ENCODE measurements at places on chromosomes 3 and 15.

- no peak for DNase-seq
These were observed 158.7 kb downstream of the USP13 start for GRCh38 chr3:179811321-179812095.

GRCh38 chr15:42156243-42156922, at the start of gene PLA2G4F:
PLA2G4F (minus strand) TSS chr15:42156636; CDS start chr15:42156549, 87 bp downstream.
- DNase-seq = no peak

DNA sequence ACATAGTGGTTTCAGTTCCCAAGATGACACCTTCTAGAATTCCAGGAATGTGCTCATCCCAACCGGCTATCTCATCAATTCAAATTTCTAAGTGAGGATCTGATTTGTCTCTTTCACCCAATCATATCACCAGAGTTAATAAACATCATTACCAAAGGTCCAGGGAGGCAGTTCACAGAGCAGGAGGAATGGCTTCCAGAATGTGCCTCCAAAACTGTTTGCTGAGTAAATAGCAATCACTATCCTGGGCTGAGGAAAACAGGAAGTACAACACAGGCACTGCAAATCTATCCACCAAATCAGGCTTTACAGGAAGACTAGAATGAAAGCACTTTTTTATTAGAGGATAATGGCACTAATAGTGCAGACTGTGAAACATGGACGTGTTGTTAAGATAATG, 61.5 kb downstream of the OSBPL10 start:
- DNase-seq = no peak

- no peak for DNase-seq
These were observed 256.2 kb upstream of the IL12A start for GRCh38 chr3:159732172-159733111.

DNA sequence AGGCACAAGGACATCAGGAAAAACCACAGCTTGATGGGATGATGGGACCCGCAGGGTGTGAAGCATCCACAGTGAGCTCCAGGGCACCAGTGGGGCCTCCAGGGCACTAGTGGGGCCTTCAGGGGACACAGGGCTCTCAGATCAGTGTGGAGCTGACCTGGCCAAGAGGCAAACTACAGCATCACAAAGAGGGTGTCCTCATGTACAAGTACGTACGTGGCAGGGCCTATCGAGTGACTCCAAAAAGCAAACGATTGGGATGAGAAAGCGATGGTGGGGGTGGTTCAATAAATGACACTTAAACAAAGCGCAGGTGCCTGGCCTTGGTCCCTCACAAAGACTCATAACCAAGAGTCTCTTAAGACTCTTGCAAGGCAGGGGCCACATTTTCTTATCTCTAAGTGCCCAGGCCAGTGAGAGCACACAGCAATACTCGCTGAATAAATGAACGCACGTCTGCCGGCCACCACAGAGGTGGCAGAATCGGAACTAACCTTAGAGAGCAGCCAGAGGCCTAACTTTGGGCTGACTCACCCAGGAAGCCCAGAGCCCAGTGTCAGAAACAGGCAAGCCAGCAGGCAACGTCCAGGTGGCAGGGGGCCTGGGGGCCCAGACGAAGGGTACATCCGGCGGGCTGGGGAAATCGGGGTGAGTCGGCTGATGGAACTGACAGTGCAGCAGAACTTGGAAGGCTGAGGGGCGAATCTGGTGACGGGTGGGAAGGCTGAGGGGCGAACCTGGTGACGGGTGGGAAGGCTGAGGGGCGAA, 8.7 kb downstream of the PCSK6 start:
- DNase-seq = no peak

GRCh38 chr3:171457607-171458061, 2.6 kb downstream of the TNIK start:
- no peak for DNase-seq

DNA sequence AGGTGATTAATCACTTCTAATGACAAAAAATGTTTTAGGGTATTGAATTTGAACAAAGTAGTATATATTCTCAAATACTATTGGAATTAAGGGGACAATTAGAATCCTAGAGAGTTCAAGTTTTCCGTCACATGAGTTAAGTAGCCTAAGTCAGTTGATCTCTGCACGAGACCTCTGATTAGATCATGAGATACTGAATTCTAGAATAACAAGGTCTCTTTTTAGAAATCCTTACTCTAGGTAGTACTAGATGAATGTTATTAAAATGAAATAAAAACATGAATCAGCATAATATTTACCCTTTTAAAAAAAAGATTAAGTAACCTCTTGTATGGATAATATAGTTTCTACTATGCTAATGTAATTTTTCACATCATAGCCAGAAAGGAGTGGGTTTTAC, 43.4 kb downstream of the MYO5A start:
- no peak for DNase-seq

GRCh38 chr3:8506571-8507061, 5.0 kb downstream of the LMCD1 start:
- DNase-seq = no peak

DNA sequence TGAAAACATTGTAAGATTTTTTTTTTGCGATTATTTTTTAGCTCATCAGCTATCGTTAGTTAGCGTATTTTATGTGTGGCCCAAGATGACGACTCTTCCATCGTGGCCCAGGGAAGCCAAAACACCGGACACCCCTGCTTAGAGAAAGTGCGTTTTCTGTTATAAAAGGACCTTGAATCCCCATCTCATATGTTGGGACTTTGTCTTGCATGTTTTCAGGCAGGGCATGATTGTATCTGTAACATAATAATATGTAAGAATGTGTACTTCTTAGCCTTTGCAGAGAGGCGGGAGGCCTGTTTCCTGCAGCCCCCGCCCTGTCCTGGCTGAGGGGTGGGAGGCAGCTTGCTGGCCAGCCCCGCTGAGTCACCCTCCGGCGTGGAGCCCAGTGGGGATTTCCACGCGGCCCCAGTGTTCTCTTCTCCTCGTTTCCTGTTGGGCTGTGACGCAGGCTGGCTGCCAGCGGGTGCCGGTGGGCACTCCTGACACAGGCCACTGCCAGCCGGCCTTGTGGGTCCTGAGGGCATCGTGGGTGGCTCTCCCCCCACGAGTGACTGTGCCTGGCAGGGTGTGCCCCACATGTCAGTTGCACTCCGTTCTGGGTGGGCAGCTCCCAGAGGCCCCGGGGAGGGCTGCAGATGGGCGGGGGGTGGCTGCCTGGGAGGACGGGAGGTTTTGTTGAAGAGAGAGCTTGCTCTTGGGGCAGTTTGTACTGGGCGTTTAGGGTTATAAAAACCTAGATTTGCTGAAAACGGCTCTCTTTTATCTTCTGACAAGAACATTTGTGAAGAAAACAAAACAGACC, 55.6 kb downstream of the SMAD3 start:
- DNase-seq = peak; percentile 74

DNA sequence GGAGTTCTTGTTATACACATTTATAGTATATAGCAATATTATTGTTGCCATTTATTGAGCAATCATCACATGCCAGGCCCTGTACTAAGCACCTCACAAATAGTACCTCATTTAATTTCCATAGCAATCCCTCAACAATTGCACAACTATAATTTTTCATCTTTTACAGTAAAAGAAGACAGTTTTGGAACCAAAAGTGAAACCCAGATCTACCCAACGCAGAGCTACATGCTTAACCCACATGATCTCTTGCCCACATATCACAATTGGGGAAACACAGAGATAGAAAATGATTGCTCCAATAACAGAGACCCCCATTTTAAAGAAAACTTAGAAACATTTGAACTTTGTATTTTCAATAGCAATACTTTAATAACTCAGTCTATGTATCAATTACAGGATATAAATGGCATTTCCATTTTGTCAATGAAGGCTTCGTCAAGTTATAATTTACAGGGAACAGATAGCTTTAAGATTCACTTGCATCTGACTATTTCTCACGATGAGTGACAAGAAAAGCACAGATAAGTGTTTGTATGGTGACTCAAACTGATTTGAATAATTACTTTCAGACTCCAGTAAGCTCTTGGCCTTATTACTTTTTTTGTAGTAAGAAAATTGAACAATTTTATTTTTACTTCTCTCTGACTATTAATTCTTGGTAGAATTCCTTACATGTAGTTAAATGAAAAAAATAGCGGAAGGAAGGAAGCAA, 38.7 kb upstream of the CCDC50 start:
- DNase-seq = no peak

GRCh38 chr3:195366200-195366925, 76.5 kb downstream of the ACAP2 start:
- no peak for DNase-seq

DNA sequence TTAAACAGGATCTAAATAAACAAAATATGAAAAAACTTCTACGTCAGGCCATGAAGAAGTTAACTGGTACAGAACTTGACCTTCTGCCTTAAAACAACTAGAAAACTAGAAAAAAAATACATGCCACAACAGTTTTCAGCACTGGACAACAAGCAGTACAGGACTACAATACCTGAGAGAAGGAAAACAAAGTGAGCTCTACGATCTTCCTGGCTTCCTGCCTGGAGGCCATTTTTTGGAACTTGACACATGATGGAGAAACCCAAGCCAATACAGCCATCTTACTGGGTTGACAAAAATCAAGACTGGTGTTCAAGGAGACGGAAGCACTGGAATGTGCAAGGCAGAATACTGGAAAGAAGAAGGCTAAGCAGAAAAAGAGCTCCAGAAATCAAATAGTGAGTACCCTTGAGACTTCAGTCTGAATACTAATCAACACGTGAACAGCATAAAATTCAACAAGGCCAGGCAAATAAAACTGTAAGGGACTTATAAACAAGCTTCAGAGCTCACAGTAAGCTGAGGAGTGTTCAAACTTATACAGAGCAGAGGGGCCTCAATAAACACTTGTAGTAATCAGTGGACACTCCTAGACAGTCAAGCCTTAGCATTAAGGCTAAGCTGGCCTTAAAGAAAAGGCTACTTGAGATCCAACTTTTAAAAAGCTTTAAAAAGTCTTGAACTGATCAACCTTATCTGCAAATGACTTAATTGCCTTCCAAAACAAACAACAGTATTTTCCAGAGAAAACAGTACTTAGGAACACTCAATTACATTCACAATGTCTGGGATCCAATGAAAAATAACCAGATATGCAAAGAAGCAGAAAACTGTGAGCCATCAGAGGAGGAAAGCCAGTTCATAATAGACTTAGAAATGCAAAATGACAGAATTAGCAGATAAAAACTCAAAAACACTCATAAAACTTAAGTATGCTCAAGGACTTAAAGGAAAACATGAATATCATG, 63.2 kb downstream of the DLG1 start:
- DNase-seq = no peak

GRCh38 chr15:41832875-41833274, 5.0 kb downstream of the JMJD7 start:
- no peak for DNase-seq

- no peak for DNase-seq
These were observed 14.9 kb upstream of the CRABP1 start for GRCh38 chr15:78325092-78325843.

GRCh38 chr3:106566277-106566676, 697.5 kb upstream of the CBLB start:
- no peak for DNase-seq

DNA sequence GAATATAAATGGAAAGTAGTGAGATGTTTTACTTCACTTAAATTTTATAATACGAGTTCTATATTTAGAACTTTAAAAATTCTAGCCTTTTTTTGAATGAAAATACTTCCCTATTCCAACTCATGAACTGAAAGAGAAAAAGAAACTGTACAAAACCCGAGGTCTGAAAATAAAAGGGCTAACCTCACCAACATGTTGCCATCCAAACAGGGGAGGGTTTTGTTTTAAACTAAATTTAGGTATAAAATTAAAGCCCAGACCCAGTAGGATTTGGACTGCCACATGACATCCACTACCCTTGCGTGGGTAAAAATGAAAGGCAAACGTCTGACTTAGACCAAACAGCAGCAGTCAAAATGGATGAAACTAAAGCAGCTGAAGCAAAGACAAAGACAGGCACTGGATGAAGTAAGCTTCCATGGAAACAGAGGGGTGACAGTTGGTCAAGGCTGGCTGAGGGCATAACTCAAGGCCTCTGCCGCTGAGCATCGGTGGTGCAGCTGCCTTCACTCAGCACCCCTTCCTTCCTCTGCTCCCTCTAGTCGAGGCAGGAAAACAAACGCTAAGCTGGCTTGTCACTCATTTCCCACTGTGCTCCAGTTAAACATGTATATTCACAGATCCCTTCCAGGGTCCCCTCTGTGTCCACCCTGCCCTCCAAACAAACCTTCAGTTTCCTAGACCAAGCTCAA, 58.1 kb downstream of the TM4SF4 start:
- DNase-seq = no peak

Data from activated CD4-positive, alpha-beta T cell treated with anti-CD3 and anti-CD28 coated beads for 24 hours (primary cell).